H1 (cell line): ENCODE measurements at places on chromosomes 1 and 21.

- H3K4me3 ChIP-seq: no peak overlapping the region
- no peak for DNase-seq
- peaks cover 19% of the 10 kb centered on the region for H3K27me3 ChIP-seq
- no peak overlapping the region for H3K27ac ChIP-seq
- H3K4me1 ChIP-seq: peaks cover 41% of the 10 kb centered on the region
These were observed 2.9 kb upstream of the FOXO6 start for GRCh38 chr1:41358131-41359021.

DNA sequence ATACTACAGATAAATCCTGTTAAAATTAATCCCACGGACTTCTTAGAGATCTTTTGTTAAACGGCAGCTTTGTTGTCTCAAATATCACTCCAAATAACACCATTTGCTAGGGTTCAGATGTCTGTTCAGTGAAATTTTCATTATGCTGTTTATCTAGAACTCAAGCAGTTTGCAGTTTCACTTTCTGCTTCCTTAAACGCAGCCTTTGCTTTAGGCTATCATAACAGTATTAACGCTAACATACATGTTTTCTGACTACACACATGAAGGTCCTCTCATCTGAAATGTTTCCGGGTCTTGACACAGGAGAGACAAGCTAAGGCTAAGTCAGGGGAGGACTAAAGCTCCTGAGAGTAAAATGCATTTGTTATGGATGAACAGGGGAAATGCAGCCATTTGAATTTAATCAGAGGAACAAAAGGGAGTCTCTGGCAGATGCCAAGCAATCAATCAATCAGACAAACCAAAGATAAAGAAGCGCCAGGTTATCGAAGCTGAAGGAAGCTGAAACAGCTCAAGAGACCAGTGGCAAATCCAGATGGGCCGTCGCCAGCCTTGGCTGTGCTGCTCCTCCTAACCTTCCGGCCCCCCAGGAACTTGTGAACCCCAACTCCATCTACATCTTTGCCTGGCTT is 16.9 kb downstream of the CCSAP start:
- H3K4me3 ChIP-seq: no peak overlapping the region
- H3K4me1 ChIP-seq: no peaks in the 10 kb centered on the region
- H3K36me3 ChIP-seq: peaks cover 3% of the 10 kb centered on the region; the same call in 1 of the 2 replicates
- H3K27ac ChIP-seq: no peak overlapping the region
- H3K27me3 ChIP-seq: no peaks in the 10 kb centered on the region

DNA sequence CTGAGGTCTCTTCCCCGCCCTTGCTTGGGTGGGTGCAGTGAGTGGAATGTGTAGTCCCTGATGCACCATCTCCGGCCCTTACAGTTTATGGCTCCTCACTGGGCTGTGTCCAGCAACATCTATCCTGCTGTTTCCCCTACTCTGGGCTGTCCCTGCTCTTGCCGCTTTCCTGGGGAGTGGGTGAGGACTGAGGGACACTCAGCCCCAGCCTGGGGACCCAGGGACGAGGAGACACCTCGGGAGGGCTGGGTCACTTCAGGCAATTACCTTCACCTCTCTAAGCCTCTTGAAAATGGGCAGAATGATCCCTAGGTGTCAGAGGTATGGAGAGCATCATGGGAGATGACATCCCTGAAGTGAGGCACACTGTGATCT is 13.6 kb upstream of the LRP8 start:
- DNase-seq: peak; percentile 33
- no peaks in the 10 kb centered on the region for H3K4me1 ChIP-seq

GRCh38 chr1:167068761-167069160 is 21.4 kb downstream of the GPA33 start:
- H3K27me3 ChIP-seq: no peaks in the 10 kb centered on the region
- no peak overlapping the region for H3K27ac ChIP-seq
- no peak for DNase-seq
- H3K36me3 ChIP-seq: no peaks in the 10 kb centered on the region

- no peaks in the 10 kb centered on the region for H3K4me1 ChIP-seq
- no peaks in the 10 kb centered on the region for H3K36me3 ChIP-seq
- no peak overlapping the region for H3K4me3 ChIP-seq
- no peak for DNase-seq
- no peaks in the 10 kb centered on the region for H3K27me3 ChIP-seq
- H3K27ac ChIP-seq: no peak overlapping the region
These were observed 35.7 kb upstream of the PLA2G4A start for GRCh38 chr1:186792870-186793581.

GRCh38 chr1:97640677-97641076 is 280.2 kb downstream of the DPYD start:
- no peaks in the 10 kb centered on the region for H3K27me3 ChIP-seq
- DNase-seq: no peak
- H3K27ac ChIP-seq: no peak overlapping the region
- no peak overlapping the region for H3K4me3 ChIP-seq

DNA sequence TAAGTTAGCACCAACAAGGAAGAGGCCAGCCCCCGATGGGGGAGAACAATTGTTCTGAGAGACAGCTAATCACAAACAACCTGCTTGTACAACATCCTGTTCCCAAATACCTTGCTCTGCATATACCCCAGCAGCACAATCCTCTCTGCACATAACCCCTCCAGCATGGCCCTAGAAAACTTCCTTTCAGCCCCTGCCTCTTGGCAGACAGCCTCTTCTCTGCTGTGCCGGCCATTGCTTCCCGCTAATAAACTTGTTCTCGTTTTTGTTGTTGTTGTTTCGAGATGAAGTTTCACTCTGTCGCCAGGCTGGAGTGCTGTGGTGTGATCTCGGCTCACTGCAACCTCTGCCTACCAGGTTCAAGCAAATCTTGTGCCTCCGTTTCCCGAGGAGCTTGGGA is 392.7 kb downstream of the SMYD3 start:
- H3K27ac ChIP-seq: no peak overlapping the region
- H3K36me3 ChIP-seq: no peaks in the 10 kb centered on the region
- H3K4me1 ChIP-seq: no peaks in the 10 kb centered on the region
- DNase-seq: no peak
- H3K27me3 ChIP-seq: no peaks in the 10 kb centered on the region

GRCh38 chr1:8155528-8156186 is 129.5 kb upstream of the ERRFI1 start:
- H3K27me3 ChIP-seq: no peaks in the 10 kb centered on the region
- H3K27ac ChIP-seq: no peak overlapping the region
- no peak overlapping the region for H3K4me3 ChIP-seq
- H3K4me1 ChIP-seq: no peaks in the 10 kb centered on the region; the same call in none of the 2 replicates
- no peak for DNase-seq

GRCh38 chr1:89358287-89358893 is 5.5 kb upstream of the GBP6 start:
- no peak overlapping the region for H3K27ac ChIP-seq
- peak; percentile 86 for DNase-seq
- no peaks in the 10 kb centered on the region for H3K36me3 ChIP-seq
- H3K27me3 ChIP-seq: no peaks in the 10 kb centered on the region
- H3K4me1 ChIP-seq: no peaks in the 10 kb centered on the region
- H3K4me3 ChIP-seq: no peak overlapping the region

DNA sequence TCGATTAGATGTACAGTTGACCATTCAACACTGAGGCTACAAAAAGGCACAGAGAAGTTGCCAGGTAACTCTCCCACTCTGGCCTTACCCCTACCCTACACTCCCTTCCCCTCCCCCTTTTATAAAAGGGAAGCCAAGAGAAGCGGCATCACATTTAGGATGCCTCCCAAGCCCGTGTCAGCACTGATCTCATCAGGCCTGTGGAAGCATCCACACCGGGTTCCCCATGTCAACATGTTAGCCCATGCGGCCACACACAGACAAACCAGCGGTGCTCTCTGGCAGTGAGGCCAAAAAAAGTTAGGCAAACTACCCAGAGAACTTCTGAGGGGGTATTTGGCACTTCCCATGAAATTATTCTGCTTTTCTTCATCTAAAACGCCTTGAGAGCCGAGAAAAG is 29.9 kb downstream of the BCAR3 start:
- no peaks in the 10 kb centered on the region; the same call in 1 of the 2 replicates for H3K4me1 ChIP-seq
- H3K27me3 ChIP-seq: no peaks in the 10 kb centered on the region
- no peak for DNase-seq
- no peaks in the 10 kb centered on the region for H3K36me3 ChIP-seq
- no peak overlapping the region for H3K4me3 ChIP-seq

DNA sequence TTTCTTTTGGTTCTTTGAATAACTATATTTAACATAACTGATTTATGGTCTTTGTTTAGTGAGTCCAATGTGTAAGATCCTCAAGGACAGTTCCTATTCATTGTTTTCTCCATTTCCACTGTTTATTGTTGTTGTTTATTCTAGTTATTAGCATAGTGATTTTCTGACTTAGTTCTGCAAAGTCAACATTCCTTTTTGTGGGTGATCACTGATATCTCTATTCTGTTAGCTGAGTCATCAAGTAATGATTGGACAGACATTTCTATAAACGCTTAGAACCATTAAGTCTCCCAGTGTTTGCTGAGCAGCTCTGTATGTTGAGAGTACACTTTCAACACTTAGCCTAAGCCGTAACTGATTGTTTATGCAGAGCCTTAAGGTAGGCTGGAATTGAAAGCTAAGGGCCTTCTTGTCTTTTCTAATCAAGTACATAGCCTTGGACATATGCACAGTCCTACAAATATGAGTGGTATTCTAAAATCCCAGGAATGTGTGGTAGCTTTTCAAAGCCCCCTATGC is 87.1 kb downstream of the SLC5A9 start:
- H3K4me1 ChIP-seq: no peaks in the 10 kb centered on the region
- DNase-seq: no peak
- H3K4me3 ChIP-seq: no peak overlapping the region

DNA sequence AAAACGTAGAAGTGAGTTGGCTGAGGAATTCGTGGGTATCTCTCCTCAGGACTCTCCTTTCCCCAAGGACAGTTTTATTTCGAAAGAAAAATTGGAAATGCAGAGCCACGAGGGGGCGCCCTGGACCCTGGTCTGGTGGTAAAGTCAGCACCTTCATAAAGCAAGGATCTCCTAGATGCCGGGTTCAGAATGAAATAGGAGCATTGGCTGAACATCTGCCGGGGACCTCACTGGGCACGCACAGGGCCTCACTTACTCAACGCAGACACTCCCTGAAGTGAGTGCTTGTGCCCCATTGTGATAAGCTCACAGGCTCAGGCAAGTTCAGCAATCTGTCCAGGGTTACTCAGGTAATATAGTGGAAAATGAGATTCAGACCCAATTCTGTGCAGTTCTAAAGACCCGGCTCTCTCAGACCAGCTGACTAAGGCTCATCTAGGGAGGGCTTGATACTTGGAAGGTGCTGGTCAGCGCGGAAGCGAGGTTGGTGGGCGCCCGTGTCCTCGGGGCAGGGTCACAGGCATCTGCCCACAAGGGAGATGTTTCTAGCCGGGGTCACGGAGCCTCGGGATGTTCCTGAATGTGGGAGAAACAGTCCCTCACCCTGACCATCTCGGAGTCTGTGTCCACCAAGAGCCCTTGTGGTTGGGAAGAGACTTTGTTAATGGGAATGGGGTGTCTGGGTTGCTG is 55.7 kb upstream of the ETV3 start:
- H3K4me3 ChIP-seq: no peak overlapping the region
- peak; percentile 53 for DNase-seq
- no peaks in the 10 kb centered on the region; the same call in 1 of the 2 replicates for H3K27me3 ChIP-seq
- 0 out of 2 replicates have a peak, but pooled peaks cover 2% of the 10 kb centered on the region for H3K4me1 ChIP-seq

DNA sequence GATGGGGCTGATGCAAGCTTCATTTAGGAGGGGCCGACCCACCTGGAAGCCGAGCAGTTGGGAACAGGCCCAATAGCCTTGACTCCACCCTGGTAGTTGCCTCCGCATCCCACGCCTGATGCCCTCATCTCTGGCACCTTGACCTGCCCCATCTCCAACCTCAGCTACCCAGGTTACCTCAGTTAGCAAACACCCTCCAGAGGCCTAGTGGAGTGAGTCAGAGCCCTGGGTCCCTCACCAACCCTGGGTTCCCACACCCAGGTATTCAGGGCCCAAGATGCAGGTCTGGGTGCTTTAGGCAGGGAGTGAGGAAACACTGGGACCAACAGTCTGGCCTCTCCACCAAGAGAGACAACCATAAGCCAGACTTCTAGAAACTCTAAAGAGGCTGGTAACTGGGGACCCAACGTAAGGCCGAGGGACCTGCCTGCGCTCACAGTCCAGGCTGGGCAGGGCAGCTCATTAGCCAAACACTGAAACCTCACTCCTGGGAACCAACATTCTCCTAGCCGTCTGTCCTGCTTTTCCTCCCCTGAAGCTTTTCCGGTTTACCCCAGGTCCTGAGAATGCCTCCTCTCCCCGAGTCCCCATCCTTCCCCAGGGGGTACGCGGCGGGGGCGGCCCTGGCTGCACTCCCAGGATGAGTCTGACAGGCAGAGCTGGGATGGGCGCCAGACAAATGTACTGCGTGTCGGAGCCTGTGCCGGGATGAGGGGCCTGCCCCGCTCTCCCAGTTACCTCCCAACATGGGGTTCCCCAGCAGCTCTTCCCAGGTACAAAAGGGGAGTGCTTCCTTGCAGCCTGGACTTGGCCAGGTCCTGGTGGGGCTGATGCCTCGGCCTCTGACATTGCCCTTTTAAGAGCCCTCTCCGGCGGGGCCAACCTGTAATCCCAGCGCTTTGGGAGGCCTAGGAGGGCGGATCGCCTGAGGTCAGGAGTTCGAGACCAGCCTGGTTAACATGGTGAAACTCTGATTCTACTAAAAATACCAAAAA is 8.9 kb upstream of the CELSR2 start:
- peaks cover 28% of the 10 kb centered on the region for H3K36me3 ChIP-seq
- H3K4me1 ChIP-seq: peaks cover 21% of the 10 kb centered on the region
- H3K4me3 ChIP-seq: no peak overlapping the region
- no peaks in the 10 kb centered on the region for H3K27me3 ChIP-seq

- no peaks in the 10 kb centered on the region for H3K27me3 ChIP-seq
- no peaks in the 10 kb centered on the region; the same call in 1 of the 2 replicates for H3K36me3 ChIP-seq
- peaks cover 15% of the 10 kb centered on the region for H3K4me1 ChIP-seq
- H3K27ac ChIP-seq: peak overlapping the region; percentile 49; the same call in 1 of the 2 replicates
- no peak overlapping the region for H3K4me3 ChIP-seq
- no peak for DNase-seq
These were observed 27.8 kb downstream of the HSPG2 start for GRCh38 chr1:21909286-21909759.

GRCh38 chr1:217542837-217543236 is 88.1 kb downstream of the GPATCH2 start:
- no peaks in the 10 kb centered on the region for H3K27me3 ChIP-seq
- no peak for DNase-seq
- no peak overlapping the region for H3K4me3 ChIP-seq

GRCh38 chr1:53549287-53549686 is 90.1 kb downstream of the DMRTB1 start:
- no peak overlapping the region for H3K27ac ChIP-seq
- H3K4me1 ChIP-seq: peaks cover 12% of the 10 kb centered on the region
- H3K4me3 ChIP-seq: no peak overlapping the region
- no peaks in the 10 kb centered on the region for H3K27me3 ChIP-seq
- DNase-seq: no peak

DNA sequence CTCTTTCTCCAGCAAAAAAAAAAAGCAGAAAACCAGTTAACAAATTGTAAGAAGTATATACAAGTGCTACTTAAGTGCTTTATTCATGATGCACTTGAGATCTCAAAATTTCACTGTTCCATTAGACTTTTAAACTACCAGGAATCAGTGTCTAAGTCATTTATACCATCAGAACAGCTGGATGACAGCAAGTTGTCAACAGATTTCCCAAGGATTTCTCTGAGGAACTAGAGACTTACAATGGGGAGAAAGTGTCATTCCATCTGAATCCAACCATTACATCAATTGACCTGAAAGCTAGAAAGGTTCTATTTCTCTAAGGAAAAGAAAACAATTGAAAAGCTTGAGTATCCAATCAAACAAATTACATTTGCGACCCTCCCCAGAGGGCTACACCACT is 43.8 kb downstream of the USH2A start:
- no peaks in the 10 kb centered on the region for H3K4me1 ChIP-seq
